Tibial artery (tissue), 4 donors: ENCODE measurements at places on chromosomes 3 and 15.

GRCh38 chr3:29285471-29286071 lies 4.7 kb downstream of the RBMS3 start:
- no peak for DNase-seq

GRCh38 chr15:75182187-75183131 lies 19.2 kb upstream of the C15orf39 start:
- DNase-seq, result no peak

DNA sequence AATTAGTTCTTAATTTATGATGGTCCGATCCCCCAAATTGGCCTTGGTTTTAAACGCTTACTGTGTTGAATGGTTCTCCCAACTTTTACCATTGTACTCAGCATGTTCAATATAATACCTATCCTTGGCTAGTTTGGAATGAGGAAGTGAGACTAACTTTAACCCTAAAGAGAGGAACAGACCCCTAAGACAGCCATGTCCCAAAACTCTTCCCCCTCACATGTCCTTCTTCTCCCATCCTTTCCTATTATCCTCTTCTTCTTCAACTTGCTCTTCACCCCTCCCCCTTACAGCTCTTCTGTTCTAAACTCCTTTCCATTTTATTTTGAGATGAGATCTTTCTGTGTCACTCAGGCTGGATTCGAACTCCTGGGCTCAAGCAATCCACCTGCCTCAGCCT lies 116.5 kb downstream of the RBMS3 start:
- DNase-seq, result no peak

- no peak for DNase-seq
These were observed 857 bp downstream of the AEN start for GRCh38 chr15:88621789-88622604.

- no peak for DNase-seq
These were observed 146.3 kb downstream of the TMCO5A start for GRCh38 chr15:38080651-38081275.

DNA sequence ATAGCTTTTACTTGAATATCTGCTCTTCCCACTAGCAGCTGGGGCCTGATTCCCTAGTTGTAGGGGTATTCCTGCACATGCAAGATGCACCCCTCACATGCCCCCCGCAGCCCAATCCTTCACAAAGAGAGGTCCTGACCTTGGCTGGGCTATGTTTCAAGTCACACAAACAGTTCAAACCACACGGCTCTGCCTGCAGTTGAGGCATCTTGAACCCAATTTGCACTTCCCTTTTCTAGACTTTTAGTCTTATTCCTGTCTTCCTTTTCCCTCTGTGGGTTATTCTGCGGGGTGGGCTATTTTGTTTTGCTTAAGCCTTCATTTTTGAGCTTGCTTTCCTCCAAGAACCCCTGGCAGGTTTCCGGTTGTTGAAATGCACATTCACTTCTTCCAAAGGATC lies 13.3 kb upstream of the CCR1 start:
- no peak for DNase-seq

DNA sequence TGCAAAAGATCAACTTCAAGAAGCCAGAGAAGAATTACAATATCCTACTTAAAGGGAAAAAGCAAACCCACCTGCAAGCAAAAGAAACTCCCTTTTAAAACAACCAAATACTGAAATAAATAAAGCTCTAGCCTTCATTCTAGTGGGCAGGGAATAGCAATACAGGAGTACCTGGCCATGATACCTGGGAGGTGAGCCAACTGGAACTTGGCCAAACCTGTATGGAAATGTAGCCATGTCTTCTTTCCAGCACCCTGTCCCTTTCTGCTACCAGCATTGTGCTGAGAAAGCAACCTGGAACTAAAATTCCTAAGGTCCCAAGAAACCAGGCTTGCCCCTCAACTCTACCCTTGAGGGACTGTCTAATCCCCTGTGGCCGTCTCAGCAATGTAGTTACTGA lies 530.0 kb downstream of the EPHB1 start:
- DNase-seq, result no peak

GRCh38 chr15:78396976-78397375 lies 41.0 kb upstream of the IREB2 start:
- DNase-seq, result no peak

GRCh38 chr3:124264346-124264745 lies 272.4 kb upstream of the ROPN1 start:
- DNase-seq, result no peak

GRCh38 chr3:61448378-61448777 lies 113.0 kb upstream of the PTPRG start:
- no peak for DNase-seq
